CD4-positive, alpha-beta T cell treated with Interleukin-1 beta for 1 hour (primary cell): ENCODE measurements at places on chromosomes 13 and 19.
A peak's percentile ranks its signal among the peaks of the same experiment; 100 is the strongest.

- no peak for DNase-seq
Observed at GRCh38 chr13:106284358-106284757, 251.1 kb downstream of the EFNB2 start.

GRCh38 chr13:49410477-49410876, 33.4 kb downstream of the CAB39L start:
- no peak for DNase-seq

- DNase-seq: no peak
Observed at GRCh38 chr13:34020388-34020787, 202.4 kb downstream of the RFC3 start.

GRCh38 chr13:21884965-21885567, 214.2 kb downstream of the FGF9 start:
- no peak for DNase-seq

DNA sequence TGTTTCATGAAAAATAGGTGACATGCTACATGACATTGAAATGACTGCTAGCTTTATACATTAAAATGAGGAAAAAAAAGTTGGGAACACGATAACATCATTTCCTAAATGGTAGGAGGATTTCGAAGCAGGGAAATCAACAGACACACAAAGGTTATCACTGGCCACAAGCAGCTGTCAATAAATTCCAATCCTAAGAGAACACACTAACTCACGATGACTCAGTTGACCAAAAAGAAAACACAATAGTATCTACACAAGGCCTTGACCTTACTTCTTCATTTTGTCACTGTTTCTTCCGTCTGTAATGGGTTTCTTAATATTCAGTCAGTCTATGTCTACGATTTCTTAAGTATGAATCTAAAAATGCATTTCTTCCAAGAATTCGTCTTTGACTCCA, 36.5 kb downstream of the STARD13 start:
- no peak for DNase-seq

GRCh38 chr13:31814536-31814935, 75.2 kb downstream of the RXFP2 start:
- no peak for DNase-seq

DNA sequence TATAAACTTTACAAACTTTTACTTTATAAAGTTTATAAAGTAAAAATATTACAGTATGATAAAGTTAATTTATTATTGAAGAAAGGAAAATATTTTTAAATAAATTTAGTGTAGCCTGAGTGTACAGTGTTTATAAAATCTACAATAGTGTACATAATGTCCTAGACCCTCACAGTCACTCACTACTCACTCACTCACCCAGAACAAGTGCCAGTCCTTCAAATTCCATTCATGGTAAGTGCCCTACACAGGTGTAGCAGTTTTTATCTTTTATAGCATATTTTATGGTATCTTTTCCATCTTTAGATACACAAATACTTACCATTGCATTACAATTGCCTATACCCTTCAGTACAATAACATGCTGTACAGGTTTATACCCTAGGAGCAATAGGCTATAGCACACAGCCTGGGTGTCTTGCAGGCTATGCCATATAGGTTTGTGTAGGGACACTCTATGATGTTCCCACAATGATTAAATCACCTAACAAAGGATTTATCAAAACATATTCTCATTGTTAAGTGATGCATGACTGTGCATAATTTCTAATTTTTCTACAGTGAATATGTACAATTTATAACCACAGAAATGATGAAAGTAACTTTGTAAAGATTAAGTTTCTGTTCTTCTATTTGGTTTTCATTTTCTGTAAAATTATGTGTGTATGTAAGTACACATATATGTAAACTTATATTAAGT, 98.0 kb downstream of the SPRY2 start:
- no peak for DNase-seq

GRCh38 chr19:14943601-14944000, 2.3 kb downstream of the OR7C2 start:
- no peak for DNase-seq

GRCh38 chr19:37932985-37933936, 26.3 kb downstream of the SIPA1L3 start:
- no peak for DNase-seq

GRCh38 chr19:42461700-42462324, 19.1 kb upstream of the CXCL17 start:
- no peak for DNase-seq

GRCh38 chr13:24176351-24177101, 16.0 kb downstream of the SPATA13 start:
- no peak for DNase-seq

GRCh38 chr13:57630661-57631595, 616 bp upstream of the PCDH17 start:
- no peak for DNase-seq

- no peak for DNase-seq
Observed at GRCh38 chr13:98176777-98177608, at the start of gene RNF113B. Gene RNF113B (minus strand): TSS chr13:98177269. CDS start chr13:98177236, 33 bp downstream.

- DNase-seq: no peak
Observed at GRCh38 chr13:93925990-93926389, 553.5 kb downstream of the DCT start.

- no peak for DNase-seq
Observed at GRCh38 chr19:17495639-17496296, 15.7 kb upstream of the PGLS start.

DNA sequence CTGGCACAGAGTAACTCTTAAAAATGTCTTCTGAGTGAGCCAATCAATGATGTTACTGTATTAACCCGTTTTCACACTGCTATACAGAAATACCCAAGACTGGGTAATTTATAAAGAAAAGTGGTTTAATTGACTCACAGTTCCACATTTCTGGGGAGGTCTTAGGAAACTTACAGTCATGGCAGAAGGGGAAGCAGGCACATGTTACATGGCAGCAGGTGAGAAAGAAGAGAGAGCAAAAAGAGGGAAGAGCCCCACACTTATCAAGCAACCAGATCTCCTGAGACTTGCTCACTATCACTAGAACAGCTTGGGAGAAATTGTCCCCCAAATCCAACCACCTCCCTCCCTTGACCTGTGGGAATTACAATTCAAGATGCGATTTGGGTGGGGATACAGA, 97.6 kb upstream of the MIR17HG start:
- no peak for DNase-seq

GRCh38 chr13:94433055-94433961, 46.2 kb downstream of the DCT start:
- DNase-seq: no peak

DNA sequence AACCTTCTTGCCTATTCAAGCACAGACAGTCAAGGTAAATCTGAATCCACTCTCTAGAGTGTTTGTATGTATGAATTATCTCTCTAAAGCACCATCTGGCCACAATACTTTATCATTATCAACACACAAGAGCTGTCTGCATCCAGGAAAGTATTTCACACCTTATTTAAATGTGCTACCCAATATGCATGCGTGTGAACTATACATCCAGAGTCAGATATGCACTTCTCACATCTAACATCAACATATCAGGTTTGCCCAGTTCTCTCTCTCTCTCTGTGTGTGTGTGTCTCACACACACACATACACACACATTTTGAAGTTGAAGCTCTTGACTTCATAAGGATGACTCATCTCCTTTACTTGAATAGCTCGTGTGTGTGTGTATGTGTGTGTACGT, 697.5 kb upstream of the PCDH20 start:
- DNase-seq: no peak

- DNase-seq: peak; percentile 82
Observed at GRCh38 chr19:48970923-48971395, 5.8 kb downstream of the FTL start.

DNA sequence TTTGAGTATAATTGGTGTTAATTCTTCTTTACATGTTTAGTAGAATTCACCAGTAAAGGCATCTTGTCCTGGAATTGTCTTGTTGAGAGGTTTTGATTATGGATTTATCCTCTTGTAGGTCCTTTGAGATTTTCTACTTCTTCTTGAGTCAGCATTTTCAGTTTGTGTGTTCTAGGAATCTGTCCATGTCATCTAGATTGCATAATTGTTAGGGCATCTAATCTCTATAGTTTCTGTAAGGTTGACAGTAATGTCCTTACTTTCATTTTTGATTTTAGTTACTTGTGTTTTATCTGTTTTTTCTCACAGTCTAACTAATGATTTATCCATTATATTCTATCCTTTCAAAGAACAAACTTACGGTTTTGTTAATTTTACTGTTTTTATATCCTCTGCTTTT, 492.0 kb downstream of the FGF9 start:
- DNase-seq: peak; percentile 16

DNA sequence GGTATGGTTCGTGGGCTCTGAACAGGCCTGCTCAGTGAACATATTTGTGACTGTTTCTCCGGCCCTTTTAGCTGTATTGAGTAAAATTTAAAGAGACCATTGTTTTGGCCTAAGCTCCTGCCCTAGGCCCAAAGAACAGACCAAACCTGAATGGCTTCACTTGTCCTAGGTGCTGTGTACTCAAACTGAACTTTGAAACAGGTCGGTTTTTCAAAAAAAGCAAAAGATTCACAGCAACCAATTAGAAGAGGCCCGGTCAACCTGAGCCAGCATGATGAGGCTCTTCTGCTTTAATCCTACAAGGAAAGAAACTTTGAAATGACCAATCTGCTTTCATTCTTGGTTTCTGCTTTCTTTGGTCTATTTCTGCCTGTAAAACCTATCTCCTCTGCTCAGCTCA, 50.6 kb downstream of the USPL1 start:
- no peak for DNase-seq

DNA sequence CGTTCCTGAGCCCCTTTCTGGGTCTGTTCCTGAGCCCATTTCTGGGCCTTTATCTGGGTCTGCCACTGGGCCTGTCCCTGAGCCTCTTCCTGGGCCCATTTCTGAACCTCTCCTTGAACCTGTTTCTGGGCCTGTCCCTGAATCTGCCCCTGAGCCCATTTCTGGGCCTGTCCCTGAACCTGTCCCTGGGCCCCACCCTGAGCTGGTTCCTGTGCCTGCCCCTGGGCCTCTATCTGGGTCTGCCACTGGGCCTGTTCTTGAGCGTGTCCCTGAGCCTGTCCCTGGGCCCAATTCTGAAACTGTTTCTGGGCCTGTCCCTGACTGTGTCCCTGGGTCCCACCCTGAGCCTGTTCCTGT, 40.4 kb upstream of the GRTP1 start:
- DNase-seq: no peak

GRCh38 chr13:46926916-46927590, 30.2 kb upstream of the HTR2A start:
- DNase-seq: no peak

- DNase-seq: no peak
Observed at GRCh38 chr19:46014534-46014933, 8.3 kb downstream of the PGLYRP1 start.

GRCh38 chr19:38656171-38656981, 8.9 kb downstream of the ACTN4 start:
- peak; percentile 25 for DNase-seq

DNA sequence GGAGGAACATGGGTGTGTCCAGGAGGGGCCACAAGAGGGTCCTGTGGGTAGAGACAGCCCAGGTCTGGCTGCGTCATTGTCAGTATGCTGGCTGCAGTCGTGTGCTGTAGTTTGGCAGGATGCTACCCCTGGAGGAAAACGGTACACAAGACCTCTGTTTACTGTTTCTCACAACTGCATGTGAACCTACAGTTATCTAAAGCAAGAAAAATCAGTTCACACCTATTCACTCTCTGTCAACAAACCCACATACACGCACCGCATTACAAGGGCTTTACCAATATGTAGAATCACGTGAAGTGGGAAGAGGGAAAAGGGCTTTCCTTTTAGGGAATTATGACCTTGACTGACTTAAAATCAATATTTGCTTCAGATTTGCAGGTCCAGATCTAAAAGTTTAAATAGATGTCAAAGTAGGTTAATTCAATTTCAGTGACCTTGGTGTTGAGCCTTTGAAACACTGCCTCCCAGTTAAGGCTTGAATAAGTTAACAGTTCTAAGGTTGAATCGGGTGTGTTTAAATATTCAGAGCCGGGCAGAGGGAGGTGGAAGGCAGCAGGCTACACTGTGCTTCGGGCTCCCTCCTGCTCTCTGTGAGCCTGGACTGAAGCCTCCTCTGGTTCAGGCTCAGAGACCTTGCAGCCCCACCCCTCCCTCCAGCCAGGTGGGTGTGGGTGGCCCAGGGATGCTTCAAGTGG, 17.2 kb upstream of the MCF2L start:
- no peak for DNase-seq

- no peak for DNase-seq
Observed at GRCh38 chr19:7004313-7004931, 16.8 kb downstream of the MBD3L2B start.

DNA sequence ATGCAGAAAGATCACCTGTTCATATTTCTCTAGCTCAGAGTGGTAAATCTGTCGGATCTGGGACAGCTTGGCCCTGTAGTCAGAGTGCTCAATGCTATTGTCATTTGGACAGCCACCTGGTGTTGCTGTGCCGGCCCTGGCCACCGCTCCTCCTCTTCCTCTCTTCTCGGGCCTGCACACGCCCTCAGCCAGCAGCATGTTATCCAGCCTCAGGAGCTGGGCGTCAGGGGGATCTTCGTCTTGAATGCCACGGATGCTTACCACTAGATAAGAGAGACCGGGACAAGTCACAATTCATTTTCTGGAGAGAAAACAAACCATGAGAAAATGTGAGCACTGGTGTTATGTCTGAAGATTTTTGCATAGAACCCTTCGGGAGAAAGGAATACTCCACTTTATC, 32.5 kb downstream of the CILP2 start:
- no peak for DNase-seq

DNA sequence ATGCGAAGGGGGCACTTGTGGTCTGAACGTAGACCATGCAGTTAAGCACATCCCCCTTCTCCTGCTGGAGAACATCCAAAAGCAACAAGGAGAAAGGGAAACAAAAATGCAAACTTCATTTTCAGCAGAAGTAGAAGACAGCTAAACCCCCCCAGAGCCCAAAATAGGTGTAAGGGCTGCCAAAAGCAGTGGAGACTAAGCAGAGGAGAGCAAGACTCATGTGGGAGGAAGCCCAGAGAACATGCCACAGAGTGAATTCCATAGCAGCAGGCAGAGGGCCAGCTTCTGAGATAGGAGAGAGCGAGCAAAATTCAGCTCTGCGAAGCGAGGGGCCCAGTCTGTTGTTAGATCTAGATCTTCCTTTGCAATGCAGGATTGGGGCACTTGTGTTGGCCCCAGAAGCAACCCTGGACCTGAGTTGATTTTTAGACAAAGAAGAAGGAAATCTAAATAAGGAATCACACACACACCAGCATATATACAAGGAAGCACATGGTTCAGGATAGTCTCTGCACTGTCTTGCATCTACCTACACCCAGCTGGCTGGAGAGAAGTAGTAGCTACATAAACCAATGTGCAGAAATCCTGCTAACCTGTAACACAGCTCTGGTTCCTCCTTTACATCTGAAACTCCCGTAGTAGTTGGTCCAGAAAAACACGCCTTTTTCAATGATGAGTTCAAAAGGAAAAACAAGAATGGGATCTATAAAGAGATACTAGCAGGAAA, 199.6 kb downstream of the SPRY2 start:
- no peak for DNase-seq

- DNase-seq: no peak
Observed at GRCh38 chr13:45105895-45106294, 14.4 kb upstream of the GTF2F2 start.

GRCh38 chr13:107035186-107035585, 467.2 kb upstream of the ARGLU1 start:
- no peak for DNase-seq

- DNase-seq: peak; percentile 70
Observed at GRCh38 chr19:12774588-12775555, at the start of gene HOOK2. Gene HOOK2 (minus strand): TSS chr19:12775552. CDS start chr19:12775449, 103 bp downstream.

GRCh38 chr19:1324806-1325567, 39.3 kb downstream of the EFNA2 start:
- DNase-seq: peak; percentile 29

GRCh38 chr19:32744555-32745325, 25.2 kb downstream of the TDRD12 start:
- no peak for DNase-seq
